ENCODE measurements at places on chromosomes 2 and 18. TPM values are rescaled to one million over a fixed set of nuclear protein-coding genes. Genes with fewer than 3 reads are reported as not detected.

GRCh38 chr2:217262911-217263310, 403.0 kb upstream of the TNP1 start:
- H3K4me1 ChIP-seq: no peaks in the 10 kb centered on the region
- no peak for DNase-seq
- no peak overlapping the region for H3K27ac ChIP-seq
- no peaks in the 10 kb centered on the region for H3K36me3 ChIP-seq

- H3K36me3 ChIP-seq: no peaks in the 10 kb centered on the region
- no peak for DNase-seq
- H3K4me3 ChIP-seq: no peak overlapping the region
- H3K27me3 ChIP-seq: no peaks in the 10 kb centered on the region
Observed at GRCh38 chr18:23373570-23373969, 79.5 kb upstream of the RIOK3 start.

GRCh38 chr2:33764551-33764950, 165.5 kb upstream of the FAM98A start:
- DNase-seq: no peak
- H3K27me3 ChIP-seq: no peaks in the 10 kb centered on the region
- no peaks in the 10 kb centered on the region for H3K36me3 ChIP-seq
- H3K4me1 ChIP-seq: no peaks in the 10 kb centered on the region
- H3K4me3 ChIP-seq: no peak overlapping the region
- no peak overlapping the region for H3K27ac ChIP-seq

- H3K4me3 ChIP-seq: no peak overlapping the region
- H3K27me3 ChIP-seq: no peaks in the 10 kb centered on the region
Observed at GRCh38 chr2:46198966-46199365, 98.2 kb upstream of the EPAS1 start.

BOLL gene
- total RNA-seq: not detected

Data from right lobe of liver (tissue), 6 donors.